Activated T-helper 1 cell treated with Interleukin-2 at 50 U/mL for 16 hours (primary cell): ENCODE measurements at places on chromosomes 11 and 22.

DNA sequence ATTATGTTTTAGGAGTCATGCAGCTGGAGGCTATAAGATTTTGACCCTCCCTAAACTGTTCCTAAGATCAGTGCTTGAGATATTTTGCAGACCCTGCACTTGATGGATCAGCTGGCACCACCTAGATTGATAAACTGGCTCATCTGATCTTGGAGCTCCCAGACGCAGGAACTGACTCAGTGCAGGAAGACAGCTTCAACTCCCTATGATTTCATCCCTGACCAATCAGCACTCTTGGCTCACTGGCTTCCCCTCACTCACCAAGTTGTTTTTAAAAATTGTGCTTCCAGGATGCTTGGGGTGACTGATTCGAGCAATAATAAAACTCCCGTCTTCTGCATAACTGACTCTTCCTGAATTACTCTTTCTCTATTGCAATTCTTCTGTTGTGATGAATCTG lies 637.5 kb upstream of the FAT3 start:
- no peak for DNase-seq

GRCh38 chr22:21762712-21763581 lies 27.4 kb upstream of the YPEL1 start:
- no peak for DNase-seq

GRCh38 chr11:97506076-97506759 lies 1116.4 kb downstream of the JRKL start:
- DNase-seq: no peak

DNA sequence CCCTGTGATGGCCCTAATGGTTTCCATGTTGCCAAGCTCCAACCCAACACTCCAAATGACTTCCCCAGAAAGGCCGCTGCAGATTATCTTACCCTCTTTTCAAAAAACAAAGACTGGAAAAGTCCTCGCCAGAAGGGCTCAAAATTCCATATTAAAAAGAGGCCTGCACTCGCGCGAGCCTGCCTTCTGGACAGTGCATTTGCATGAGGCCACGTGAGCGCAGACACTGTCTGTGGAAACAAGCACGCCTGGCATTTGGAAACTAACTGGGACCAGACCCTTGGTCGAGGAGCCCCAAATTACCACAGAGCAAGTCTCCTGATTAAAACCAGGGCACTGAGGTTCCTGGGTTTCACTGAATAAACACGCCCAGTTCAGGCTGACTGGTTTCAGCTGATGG lies 42.9 kb downstream of the ABTB2 start:
- no peak for DNase-seq

DNA sequence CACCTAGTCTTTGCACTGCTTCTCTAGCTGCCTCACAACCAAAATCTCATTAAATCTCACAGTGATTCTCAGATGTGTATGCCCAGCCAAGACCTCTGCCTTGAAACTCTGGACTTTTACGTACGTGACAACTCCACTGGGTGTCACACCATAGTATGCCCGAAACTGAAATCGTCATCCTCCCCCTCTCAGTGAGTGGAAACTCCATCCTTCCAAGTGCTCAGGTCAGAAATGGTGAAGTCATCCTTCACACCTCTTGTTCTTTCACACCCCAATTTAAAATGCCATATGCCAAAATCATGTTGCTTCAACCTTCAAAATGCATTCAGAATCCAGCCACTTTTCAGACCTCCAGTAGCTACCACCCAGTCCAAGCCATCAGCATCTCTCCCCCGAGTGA lies 42.5 kb downstream of the SFI1 start:
- no peak for DNase-seq

GRCh38 chr22:27581688-27582087 lies 219.9 kb downstream of the MN1 start:
- no peak for DNase-seq

DNA sequence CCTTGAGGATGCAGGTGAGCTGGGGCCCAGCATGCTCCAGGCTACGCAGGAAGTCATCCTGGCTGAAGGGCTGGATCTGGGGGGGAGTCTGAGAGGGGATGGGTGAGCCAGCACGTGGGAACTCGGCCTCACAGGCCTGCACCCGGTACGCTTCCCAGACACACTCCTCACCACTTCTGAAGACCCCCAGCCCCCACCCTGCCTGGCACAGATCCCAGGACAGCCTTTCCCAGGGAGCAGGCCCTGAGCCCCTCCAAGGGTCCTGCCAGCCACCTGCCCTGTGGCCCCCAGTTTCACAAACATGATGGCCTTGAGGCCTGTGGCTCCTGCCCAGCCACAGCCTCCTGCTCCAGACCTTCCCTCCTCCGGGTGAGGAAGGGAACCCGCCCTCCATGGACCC lies 5.6 kb upstream of the PLXNB2 start:
- DNase-seq: no peak

DNA sequence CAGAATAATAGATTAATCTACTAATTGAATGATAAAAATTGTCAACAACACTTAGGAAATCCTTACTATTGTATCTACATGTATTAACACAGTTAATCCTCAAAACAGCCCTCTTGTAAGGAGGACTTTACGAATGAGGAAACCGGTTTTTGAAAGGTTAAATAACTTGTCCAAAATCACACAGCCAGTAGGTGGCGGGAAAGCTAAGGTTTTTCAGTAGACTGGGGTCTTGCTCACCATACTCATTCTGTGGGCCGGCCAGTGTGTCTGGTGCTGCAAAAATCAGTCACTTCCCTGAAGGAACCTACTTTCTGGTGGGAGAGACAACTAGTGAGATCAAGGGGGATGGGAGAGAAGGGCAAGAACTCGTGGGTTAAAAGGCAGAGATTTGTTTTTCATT lies 3.8 kb downstream of the DCPS start:
- no peak for DNase-seq

DNA sequence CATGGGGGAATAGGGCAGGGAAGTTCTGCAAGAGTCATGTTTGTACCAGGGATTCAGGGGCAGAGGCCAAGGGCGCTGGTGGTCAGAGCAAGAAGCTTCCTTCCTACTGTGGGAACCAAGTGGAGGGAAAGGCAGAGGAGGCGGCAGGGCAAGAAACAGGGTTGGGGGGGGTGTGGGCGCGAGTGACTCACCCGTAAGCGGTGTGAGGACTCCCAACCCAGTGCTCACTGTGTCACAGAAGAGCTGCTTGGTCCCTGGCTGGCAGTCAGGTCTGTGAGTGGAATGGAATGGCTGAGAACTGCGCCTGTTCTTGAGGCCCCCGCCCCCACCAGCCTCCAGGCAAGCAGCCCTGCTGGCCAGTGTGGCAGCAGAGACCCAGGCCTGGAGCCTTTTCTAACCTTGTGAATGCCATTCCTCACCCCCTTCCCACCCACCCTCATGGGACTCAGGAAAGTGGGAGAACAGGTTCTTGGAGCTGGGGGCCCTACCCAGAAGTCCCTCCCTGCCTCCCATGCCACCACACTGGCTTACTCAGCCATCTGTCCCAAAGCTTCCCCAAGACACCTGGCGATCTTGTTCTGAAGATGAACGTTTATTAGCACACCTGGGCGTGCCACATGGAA lies 4.7 kb downstream of the LRRC10B start:
- DNase-seq: no peak

- peak; percentile 22 for DNase-seq
Observed at GRCh38 chr11:124865902-124866851, 945 bp downstream of the ROBO3 start.

GRCh38 chr11:35518766-35519165 lies 6.7 kb downstream of the PAMR1 start:
- no peak for DNase-seq

GRCh38 chr11:129750343-129751292 lies 65.0 kb upstream of the TMEM45B start:
- peak; percentile 66 for DNase-seq

- DNase-seq: no peak
Observed at GRCh38 chr11:134949121-134950090, 537.4 kb upstream of the B3GAT1 start.

DNA sequence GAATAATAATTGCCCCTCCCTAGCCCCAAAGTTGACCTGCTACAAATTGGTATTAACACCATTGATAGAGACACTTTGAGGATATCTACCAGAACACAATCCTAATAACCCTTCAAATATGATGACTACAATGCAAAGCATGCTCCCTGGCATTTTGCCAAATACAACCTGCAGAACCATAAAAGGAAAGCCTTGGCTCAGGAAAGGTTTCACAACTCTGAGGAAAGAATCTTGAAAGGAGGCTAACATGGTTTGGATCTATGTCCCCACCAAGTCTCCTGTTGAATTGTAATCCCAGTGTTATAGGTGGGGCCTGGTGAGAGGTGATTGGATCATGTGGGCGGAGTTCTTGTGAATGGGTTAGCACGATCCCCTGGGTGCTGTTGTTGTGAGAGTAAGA lies 140.4 kb upstream of the ARHGAP42 start:
- no peak for DNase-seq

- no peak for DNase-seq
Observed at GRCh38 chr22:27564806-27565205, 236.8 kb downstream of the MN1 start.

GRCh38 chr22:38951734-38952133 lies 5.7 kb upstream of the APOBEC3A start:
- no peak for DNase-seq

- DNase-seq: peak; percentile 48
Observed at GRCh38 chr11:63999349-64000025, 13.2 kb downstream of the OTUB1 start.

DNA sequence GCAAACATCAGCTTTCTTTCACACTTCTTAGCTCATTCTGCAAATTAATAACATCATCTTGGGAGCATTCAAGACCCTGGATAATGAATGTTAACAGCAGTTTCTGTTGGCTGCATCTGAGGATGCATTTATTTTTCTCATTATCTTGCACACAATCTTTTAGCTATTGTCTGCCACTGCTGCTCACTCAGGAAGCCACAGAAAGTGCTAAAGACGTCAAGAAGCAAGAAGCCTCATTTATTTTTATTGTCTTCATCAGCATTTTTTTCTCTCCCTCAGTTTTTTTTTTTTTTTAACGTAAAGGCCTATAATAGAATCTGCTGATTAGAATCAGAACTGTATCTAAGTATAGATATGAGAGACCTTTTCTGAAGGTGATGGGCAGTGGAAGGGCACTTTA lies 1339.4 kb downstream of the FAM181B start:
- no peak for DNase-seq

- DNase-seq: no peak
Observed at GRCh38 chr11:22807855-22808570, 21.6 kb downstream of the SVIP start.

DNA sequence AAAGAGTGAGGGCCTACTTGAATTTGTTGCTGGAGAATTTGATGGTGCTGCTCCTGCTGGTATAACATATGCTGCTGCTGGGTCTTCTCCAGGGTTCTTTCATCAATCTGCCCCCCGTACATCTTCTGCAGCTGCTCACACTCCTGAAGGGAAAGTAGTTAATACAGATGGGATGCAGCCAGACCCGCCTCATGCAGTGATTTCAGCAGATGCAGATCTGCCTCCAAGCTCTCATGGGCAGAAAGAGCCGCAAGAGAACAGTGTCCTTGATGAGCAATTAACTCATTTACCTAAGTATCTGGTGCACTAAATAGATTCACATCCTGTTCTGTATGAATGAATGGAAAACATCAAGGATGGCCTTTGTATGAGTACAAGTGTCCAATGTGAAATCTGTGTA lies 24.8 kb upstream of the APOA1 start:
- no peak for DNase-seq

- DNase-seq: no peak
Observed at GRCh38 chr11:99584830-99585229, 564.1 kb downstream of the CNTN5 start.

DNA sequence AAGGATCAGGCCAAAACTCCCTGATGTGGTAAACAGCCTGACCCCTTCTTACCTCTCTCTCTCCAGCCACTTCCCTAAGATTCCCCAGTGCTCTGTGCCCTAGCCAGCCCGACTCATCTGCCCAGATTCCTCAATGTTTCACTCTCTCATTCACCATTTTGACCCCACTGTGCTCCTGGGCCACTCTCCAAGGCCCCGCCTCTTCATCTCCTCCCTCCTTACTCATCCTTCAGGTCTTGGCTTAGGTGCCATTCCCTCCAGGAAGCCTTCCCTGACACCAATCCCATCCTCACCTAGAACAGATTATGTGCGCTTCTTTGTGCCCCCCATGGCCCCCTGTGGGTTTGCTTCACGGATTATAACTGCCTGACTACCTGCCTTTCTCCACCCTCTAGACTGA lies 13.2 kb downstream of the SLC43A3 start:
- no peak for DNase-seq

DNA sequence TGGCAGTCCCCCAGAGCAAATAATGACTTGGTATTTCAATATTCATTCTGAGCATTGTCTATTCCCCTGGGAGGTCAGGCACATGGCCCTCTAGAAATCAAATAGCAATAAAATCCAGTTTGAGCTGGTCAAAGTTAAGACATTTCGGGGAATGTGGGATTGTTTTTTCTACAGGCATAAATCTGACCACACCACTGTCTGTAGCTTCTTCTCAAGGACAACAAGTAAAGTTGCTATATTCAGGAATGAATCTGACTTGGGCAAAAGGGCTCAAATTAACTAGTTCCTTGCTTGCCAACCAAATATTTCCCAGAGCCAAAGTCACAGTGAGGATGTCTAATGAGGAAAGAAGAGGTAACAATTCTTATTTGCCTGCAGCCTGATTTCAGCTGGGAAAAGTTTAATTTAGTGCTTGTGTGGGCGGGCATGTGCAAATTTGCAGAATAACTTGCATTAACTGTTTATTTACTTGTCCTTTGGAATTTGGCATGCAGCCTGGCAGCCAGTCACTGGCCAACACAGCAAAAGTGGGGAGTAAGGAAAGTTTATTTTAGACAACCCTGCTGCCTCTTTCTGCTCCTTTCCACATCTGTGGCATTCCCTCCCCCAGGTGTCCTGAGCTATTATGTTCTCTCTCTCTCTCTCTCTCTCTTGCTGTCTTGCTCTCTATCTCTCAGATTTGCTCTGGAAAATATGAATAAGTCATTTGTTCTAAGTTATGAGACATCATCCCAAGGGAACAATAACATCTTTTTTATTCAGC lies 51.2 kb upstream of the ARHGAP20 start:
- no peak for DNase-seq

DNA sequence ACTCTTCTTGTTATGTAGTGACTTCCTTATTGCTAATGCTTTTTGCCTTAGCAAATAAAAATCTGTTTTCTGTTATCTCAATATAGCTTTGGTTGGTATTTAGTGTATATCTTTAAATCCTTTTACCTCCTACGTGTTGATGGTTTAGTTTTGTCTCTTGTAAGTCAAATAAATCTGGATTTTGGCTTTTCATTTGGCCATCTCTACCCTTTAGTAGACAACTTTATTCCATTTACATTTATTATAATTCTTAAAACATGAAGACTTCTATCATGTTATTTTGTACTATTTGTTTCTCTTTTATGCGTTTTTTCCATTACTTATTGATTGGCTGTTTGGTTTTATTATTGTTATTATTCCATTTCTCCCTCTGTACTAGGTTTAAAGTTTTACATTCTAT lies 19.5 kb upstream of the ALKBH3 start:
- no peak for DNase-seq

GRCh38 chr11:130778705-130779104 lies 137.6 kb downstream of the SNX19 start:
- DNase-seq: no peak

DNA sequence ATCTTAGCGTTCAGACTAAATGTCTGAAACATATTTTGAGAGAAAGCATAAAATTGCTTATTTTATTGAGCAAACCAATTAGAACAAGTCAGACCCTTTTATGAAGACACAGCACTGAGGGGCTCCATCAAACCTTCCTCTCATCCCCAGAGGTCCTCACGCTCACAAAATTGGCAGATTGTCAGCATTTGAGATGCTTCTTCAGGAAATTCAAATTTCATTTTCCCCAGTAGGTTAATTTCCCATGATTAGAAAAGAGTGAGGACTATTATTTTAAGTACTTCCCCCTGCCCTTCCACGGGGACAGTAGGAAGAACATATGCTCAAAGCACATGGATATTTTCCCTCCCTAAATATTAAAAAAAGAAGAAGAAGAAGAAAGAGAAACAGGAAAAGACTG lies 851.8 kb downstream of the BRD1 start:
- DNase-seq: no peak
